ENCODE measurements at places on chromosomes 3 and 15.

DNA sequence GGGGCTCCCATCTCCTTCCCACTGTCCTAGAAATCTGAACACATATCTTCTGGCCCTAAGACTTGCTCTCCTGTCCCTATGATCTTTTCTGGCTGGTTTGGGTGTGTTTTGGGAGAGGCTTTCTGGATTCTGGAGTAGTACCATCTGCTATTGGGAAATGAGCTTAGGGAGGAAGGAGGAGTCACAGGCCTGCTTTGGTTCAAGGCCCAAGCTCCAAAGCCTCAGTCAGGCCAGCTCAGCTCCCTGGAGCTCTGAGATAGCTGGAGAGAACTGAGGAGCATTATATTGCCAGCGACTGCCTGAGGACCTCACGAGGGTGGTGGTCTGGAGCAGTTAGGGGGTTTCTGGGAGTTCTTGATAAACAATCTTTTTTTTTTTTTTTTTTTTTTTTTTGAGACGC lies 18.7 kb downstream of the RASGRF1 start:
- peak; percentile 34 for DNase-seq

GRCh38 chr3:101036213-101036618 lies 43.0 kb upstream of the ABI3BP start:
- DNase-seq = no peak

GRCh38 chr3:144496141-144496835 lies 524.7 kb downstream of the DIPK2A start:
- DNase-seq = no peak

GRCh38 chr3:62625268-62625667 lies 249.9 kb downstream of the CADPS start:
- DNase-seq = no peak

GRCh38 chr15:97995881-97996603 lies 35.5 kb downstream of the ARRDC4 start:
- DNase-seq = no peak

GRCh38 chr3:114319453-114319852 lies 25.6 kb downstream of the TIGIT start:
- DNase-seq = no peak

GRCh38 chr3:22263042-22263441 lies 512.0 kb upstream of the ZNF385D start:
- no peak for DNase-seq

DNA sequence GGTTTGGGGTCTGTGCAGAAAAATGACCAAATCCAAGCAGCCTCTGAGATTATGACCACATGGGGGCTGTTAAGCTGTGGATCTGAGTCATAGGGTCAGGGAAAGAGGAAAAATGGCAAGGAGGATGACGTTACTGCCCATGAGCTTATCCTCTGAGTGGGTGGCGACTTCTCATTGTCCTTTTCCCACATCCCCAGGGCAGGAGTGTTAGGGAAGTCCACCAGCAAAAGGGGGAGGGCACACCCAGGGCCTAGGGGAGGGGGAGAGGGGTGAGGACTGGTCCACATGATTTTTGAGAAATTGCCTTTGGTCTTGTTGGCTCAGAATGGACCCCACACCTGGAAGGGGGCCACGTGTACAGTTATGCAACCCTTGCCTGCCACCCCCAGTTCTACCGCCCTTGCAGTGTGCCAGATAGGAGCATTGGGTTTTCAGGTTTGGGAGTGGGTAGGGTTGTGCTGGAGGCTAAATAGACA lies 2.6 kb downstream of the CD276 start:
- no peak for DNase-seq

- no peak for DNase-seq
These were observed 227.9 kb upstream of the NR2F2 start for GRCh38 chr15:96102631-96103030.

DNA sequence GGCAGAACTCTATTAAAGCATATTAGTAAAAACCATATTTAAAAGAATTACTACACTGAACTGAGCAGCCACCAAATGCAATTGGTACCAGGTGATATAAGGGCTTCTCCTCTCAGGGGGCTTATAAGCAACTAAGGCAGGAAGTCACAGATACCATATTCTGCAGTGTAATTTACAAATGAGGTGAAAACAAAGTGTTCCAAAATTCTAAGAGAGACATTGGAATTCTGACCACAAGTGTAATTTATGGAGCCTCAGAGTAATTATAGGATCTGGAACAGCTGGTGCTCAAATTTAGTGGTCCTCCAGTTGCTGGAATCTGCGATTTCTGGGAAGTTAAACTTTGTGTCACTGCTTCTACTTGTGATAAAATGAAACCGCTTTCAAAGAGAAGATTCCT lies 3.1 kb upstream of the NR1I2 start:
- DNase-seq = no peak

DNA sequence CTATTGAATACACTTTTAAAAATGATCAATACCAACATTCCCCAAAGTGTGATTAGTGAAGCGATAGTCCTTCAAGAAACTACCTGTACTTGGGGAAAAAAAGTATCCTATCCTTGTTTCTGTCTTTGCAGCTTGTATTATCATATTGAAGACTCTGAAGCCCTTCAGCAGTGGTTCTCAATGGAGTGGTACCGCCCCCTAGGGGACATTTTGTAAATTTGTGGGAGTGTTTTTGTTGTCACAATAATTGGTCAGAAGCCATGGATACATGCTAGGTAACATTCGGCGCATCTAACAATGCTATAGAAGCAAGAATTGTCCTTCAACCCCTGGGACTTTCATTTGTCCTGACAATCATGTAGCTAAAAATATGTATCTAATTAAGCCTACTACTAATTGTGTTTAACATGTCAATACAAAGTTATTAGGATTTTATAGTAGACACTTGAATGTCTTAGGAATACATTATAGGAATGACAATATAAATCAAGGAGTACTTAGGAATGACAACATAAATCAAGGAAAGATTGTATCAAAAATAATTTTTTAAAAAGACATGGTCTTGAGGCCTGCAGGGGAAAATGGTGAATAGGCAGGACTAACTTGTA lies 53.7 kb downstream of the NMD3 start:
- no peak for DNase-seq

DNA sequence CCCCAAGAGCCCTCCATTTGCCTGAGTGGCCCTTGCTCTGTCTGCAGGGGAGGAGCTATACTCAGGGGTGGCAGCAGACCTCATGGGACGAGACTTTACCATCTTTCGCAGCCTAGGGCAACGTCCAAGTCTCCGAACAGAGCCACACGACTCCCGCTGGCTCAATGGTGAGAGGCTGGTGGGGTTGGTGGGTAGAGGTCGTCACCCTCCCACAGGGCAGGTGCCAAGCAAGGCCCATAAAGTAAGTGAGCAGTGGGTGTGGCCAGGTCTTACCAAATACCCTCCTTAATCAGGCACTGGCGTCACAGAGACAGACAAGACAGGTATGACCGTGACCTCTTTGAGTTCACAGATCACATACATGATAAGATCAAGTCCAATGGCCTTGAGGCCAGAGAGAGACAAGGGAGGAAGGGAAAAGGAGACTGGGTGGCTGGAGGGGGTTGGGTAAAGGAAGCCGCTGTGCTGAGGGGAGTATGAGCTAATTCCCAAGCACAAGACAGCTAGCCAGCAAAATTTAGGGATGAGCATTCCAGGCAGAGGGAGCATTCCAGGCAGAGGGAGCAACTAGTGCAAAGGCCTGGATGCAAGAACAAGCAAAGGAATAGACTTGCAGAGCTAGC lies 2.5 kb downstream of the SEMA3B start:
- DNase-seq = no peak

GRCh38 chr15:49570174-49570573 lies 50.4 kb downstream of the FAM227B start:
- no peak for DNase-seq

- no peak for DNase-seq
These were observed 221.2 kb downstream of the NTRK3 start for GRCh38 chr15:88035381-88035780.

- no peak for DNase-seq
These were observed 127.2 kb downstream of the ARNT2 start for GRCh38 chr15:80531388-80531787.

GRCh38 chr3:157409516-157409915 lies 27.1 kb upstream of the PTX3 start:
- no peak for DNase-seq

GRCh38 chr3:31979001-31979697 lies 1.9 kb downstream of the OSBPL10 start:
- DNase-seq = no peak

DNA sequence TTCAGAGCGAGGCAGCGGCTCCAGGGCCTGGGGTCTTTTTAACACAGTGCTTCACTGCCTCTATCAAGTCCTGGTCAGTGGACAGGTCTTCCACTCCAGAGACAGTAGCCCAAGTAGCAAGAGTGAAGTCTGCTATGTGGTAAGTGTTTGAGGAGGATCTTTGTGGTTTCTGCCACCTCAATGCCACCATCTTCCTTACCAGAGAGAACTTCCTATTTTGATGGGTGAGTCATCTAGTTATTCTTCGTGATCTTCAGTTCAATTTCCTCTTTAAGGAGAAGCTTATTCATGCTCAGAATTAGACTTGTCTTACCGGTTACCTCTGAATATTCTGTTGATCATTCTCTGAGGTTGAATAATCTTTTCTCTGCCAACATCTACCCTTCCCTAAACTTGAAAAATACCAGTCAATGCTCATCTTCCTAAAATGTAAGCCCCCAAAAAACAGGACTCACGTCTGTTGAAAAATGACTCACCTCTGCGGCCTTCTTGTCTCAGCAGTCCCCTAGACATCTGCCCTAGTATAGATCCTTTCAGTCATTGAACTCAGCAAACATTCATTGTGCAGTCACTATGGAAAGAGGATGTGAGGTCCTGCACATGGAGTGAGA lies 32.2 kb upstream of the BCL6 start:
- no peak for DNase-seq

DNA sequence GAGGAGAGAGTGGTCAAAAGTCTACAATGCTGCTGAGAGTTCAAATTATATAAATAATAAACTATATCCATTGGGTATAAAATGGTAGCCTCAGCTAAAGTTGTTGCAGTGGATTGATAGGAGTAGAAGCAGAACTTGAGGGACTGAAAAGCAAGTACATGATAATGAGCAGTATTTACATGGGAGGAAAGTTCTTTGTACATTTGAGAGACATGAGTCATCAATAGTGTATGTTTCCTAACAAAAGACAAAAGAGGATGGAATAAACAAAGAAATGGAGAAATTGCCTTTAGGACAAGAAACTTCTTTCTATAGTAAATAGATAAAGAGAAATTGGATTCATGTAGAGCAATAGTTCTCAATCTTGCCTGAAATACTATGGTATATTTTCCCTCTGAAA lies 110.0 kb upstream of the PLSCR5 start:
- no peak for DNase-seq

- DNase-seq = no peak
These were observed 20.6 kb upstream of the IFT57 start for GRCh38 chr3:108242776-108243175.

- DNase-seq = no peak
These were observed 1.3 kb upstream of the KLHL40 start for GRCh38 chr3:42683875-42684598.

GRCh38 chr3:172280406-172281051 lies 167.7 kb downstream of the GHSR start:
- no peak for DNase-seq

- no peak for DNase-seq
These were observed 48.7 kb upstream of the VILL start for GRCh38 chr3:37941608-37942508.

DNA sequence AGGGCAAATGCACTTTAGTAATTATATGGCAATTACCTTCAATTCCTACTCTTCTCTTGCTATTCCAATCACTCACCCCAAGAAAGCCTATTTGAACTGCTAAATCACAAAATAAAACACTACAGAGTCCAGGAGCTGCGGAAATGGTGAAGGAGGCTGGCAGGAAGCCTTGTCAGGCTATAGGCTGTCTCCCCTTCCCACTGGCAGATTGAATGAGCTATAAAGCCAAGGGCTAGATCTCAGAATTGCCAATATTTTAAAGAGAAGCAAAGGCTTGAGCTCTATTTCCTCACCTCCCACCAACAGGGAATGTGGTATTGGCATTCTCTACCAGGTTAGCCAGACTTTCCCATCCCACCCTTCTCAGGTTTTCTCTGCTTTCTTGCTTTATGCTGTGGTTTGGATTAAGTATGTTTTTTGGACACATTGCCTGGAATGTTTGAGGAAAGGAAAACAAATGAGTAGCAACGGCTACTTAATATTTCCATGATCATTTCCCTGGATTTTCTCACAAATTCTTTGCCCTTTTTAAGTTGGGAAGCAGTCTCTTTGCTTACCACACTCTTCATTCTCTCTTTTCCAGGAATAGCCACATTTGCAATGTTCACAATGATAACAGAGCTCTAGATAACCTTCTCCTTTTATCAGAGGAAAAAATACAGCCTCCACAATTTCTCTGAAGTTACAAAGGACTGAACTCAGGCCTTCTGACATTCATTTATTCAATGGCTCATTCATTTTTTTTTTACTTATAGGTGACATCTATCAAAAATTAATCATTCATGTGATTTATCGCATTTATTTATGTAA lies 1125.4 kb downstream of the ROBO1 start:
- DNase-seq = peak; percentile 15

DNA sequence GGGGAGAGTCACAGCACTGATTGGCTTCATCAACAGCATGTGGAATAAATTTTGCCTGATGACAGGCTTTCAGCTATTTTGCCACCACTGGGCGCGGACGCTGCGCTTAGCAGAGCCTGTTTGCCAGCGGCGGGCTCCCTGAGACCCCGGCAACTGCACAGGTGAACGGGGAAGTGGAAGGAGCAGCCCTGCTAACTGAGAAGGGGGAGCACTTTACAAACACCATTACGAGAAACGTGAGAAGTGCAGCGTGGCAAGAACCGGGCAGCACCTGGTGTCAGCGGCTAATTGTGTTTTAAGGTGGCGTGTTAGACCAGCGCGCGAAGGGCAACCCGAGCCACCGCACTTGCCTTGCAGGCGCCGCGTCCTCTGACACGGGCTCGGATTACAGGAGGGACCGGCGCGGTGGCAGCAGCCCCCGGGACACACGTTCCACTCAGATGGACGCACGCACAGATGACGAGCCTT lies 307.8 kb upstream of the ARRDC4 start:
- DNase-seq = peak; percentile 8

DNA sequence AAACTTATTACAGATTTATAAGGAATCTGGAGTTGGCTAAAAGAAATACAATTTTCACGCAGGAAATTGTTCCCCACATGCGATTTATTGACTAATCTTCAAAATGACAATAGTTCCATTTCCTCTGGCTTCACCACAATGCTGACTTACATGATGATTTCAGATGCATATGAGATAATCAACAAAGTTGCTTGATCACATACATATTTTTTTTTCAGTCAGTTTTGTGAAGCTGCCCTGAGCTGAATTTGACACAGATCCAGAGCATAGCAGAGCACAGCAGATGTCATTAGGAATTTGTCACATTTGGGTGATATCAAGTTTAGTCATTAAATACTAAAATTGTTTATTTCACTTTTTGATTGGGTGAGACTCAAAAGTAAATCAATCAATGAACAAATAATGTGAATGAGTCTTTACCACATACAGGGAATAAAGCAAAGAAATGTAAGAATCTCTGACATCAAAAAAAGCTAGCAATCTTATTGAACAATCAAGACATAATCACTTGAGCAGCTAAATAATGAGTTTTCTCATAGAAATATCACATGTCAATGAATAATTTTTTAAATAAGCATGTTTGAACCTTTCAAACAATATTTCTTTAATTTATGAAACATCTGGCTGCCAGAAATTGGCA lies 18.3 kb downstream of the CPB1 start:
- DNase-seq = no peak

GRCh38 chr3:100928638-100929428 lies 64.4 kb downstream of the ABI3BP start:
- no peak for DNase-seq

All from hindlimb muscle (tissue), 1 donor.